ENCODE measurements at places on chromosomes 4 and X. TPM values are rescaled to one million over a fixed set of nuclear protein-coding genes. Genes with fewer than 3 reads are reported as not detected.

- no peak overlapping the region for H3K27ac ChIP-seq
- no peak overlapping the region for H3K4me3 ChIP-seq
- no peaks in the 10 kb centered on the region for H3K27me3 ChIP-seq
- no peaks in the 10 kb centered on the region for H3K4me1 ChIP-seq
- no peak for DNase-seq
These were observed 2.2 kb downstream of the AIMP1 start for GRCh38 chr4:106318511-106318910.

GRCh38 chrX:70033348-70034051 is 16.2 kb downstream of the AWAT2 start:
- H3K27ac ChIP-seq = no peak overlapping the region
- no peak for DNase-seq
- H3K4me3 ChIP-seq = no peak overlapping the region

The SH2D1A gene
- 0.78 TPM for total RNA-seq

GRCh38 chrX:120536061-120536460 is 24.7 kb downstream of the CUL4B start:
- no peaks in the 10 kb centered on the region for H3K27me3 ChIP-seq
- peaks cover 2% of the 10 kb centered on the region for H3K36me3 ChIP-seq
- H3K4me3 ChIP-seq = no peak overlapping the region

DNA sequence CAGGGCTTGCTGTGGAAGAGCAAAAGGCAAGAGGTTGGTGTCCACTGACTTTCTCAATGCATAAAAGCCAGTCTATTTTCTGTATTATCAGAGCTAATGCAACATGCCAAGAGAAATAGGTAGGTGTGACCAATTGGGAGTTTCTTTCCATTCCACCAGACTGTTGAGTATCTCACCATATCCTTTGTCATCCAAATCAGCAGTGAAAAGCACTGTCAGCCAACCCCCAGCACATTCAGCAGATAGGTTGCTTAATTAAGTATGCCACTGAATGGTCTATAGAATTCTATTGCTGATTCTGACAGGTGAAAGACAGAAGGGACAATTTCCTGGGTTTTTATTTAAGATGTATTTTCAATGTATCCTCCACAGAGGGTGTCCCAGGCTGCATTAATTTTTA is 139.8 kb downstream of the HS6ST2 start:
- H3K4me3 ChIP-seq = no peak overlapping the region
- H3K4me1 ChIP-seq = no peaks in the 10 kb centered on the region
- no peak overlapping the region for H3K27ac ChIP-seq
- H3K36me3 ChIP-seq = no peaks in the 10 kb centered on the region
- no peak for DNase-seq

DNA sequence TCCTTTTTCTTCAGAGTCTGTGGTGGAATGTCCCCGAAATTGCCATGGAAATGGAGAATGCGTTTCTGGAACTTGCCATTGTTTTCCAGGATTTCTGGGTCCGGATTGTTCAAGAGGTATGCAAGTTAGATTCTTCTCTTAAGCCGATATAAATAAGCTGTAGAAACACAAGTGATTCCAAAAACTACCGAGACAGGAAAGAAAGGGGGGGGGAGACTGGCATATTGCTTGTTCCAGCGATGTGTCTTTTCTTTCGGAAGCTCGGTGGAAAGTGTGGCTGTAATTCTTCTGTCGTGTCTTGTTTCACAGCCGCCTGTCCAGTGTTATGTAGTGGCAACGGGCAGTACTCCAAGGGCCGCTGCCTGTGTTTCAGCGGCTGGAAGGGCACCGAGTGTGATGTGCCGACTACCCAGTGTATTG is 236.9 kb downstream of the DCTD start:
- H3K4me1 ChIP-seq = peaks cover 2% of the 10 kb centered on the region
- DNase-seq = no peak
- H3K4me3 ChIP-seq = no peak overlapping the region
- no peaks in the 10 kb centered on the region for H3K27me3 ChIP-seq

The MAGEB3 gene
- not detected for total RNA-seq

The NAA11 gene
- total RNA-seq = not detected

GRCh38 chr4:176134670-176135069 is 60.7 kb downstream of the SPATA4 start:
- H3K27me3 ChIP-seq = no peaks in the 10 kb centered on the region
- H3K4me3 ChIP-seq = no peak overlapping the region
- no peak for DNase-seq
- no peaks in the 10 kb centered on the region for H3K36me3 ChIP-seq

- peak overlapping the region; percentile 91 for H3K4me3 ChIP-seq
- H3K4me1 ChIP-seq = no peaks in the 10 kb centered on the region
- no peak overlapping the region for H3K27ac ChIP-seq
- no peaks in the 10 kb centered on the region for H3K36me3 ChIP-seq
- H3K27me3 ChIP-seq = no peaks in the 10 kb centered on the region
- no peak for DNase-seq
These were observed 55.0 kb upstream of the TADA2B start for GRCh38 chr4:6988016-6988715.

- no peaks in the 10 kb centered on the region for H3K36me3 ChIP-seq
- H3K4me3 ChIP-seq = no peak overlapping the region
- H3K4me1 ChIP-seq = no peaks in the 10 kb centered on the region
- no peaks in the 10 kb centered on the region for H3K27me3 ChIP-seq
- H3K27ac ChIP-seq = no peak overlapping the region
These were observed 22.3 kb upstream of the THOC2 start for GRCh38 chrX:123755107-123755506.

DNA sequence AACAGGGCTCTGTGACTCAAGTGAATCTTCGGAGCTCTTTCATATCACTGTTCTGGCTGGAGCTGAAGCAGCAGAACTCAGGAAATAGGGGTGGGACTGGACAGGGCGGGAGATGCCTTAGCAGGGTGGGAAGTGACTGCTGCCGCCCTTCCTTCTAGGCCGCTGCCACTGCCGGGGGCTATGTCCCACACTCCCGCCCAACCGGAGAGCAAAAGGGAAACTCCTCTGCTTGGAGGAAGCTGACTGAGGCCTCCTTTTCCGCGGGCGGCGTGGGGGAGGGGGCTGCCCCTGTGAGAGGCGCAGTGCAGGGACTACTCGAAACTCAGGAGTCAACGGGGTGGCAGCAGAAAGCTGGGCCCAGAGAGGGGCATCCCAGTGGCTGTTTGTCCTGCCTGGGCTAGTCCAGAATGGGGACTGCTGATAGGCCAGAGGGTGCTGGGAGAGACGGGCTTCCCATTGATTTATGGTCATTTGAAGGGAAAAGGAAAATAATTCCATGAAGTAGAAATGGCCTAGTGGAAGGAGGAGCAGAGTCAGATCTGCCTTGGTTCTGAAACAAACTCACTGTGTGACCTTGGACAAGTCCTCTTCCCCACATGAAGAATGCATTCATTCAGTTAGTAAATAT is 36.9 kb downstream of the STARD8 start:
- no peak overlapping the region for H3K27ac ChIP-seq
- H3K4me1 ChIP-seq = no peaks in the 10 kb centered on the region
- peak; percentile 83 for DNase-seq
- H3K36me3 ChIP-seq = no peaks in the 10 kb centered on the region
- H3K4me3 ChIP-seq = no peak overlapping the region

- no peak overlapping the region for H3K27ac ChIP-seq
- H3K4me1 ChIP-seq = no peaks in the 10 kb centered on the region
- H3K27me3 ChIP-seq = no peaks in the 10 kb centered on the region
- DNase-seq = no peak
- H3K36me3 ChIP-seq = no peaks in the 10 kb centered on the region
These were observed 23.5 kb upstream of the SLC34A2 start for GRCh38 chr4:25632135-25632534.
